ENCODE measurements at places on chromosomes 2 and 18.

- no peak for DNase-seq
These were observed 14.4 kb upstream of the TMEM131 start for GRCh38 chr2:98009887-98010760.

GRCh38 chr18:58967751-58968254 lies 103.1 kb downstream of the ZNF532 start:
- DNase-seq: no peak

GRCh38 chr2:16925145-16925544 lies 259.5 kb upstream of the CYRIA start:
- no peak for DNase-seq

DNA sequence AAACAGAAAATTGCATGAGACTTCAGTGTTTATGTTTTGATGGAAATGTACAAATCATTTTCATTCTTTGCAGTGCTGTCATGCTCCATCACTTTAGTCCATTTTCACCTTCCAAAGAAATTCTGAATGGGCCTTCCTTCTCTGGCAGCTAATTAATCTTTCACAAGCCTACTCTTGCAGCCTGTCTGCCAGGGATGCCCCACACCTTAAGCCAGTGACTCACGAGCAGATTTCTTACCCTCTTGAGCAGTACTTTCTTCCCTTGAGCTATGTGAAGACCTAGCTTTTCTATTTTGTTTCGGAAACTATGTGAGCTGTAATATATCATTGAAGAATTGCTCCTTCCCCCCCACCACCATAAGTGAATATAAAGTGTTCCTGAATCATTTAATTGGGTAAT lies 404.3 kb upstream of the VWC2L start:
- no peak for DNase-seq

- no peak for DNase-seq
These were observed 27.9 kb downstream of the FABP1 start for GRCh38 chr2:88099798-88100488.

GRCh38 chr2:225694664-225695063 lies 295.2 kb downstream of the NYAP2 start:
- DNase-seq: no peak

- DNase-seq: no peak
These were observed 38.9 kb upstream of the TRIM43 start for GRCh38 chr2:95552911-95553310.

DNA sequence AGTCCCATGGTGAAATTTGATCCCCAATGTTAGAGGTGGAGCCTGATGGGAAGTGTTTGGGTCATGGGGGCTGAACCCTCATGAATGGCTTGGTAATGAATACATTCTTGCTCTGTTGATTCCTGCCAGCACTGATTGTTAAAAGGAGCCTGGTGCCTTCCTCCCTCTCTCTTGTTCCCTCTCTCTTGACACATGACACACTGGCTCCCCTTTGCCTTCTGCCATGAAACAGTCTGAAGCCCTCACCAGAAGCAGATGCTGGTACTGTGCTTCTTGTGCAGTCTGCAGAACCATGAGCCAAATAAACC lies 30.6 kb upstream of the EPC2 start:
- DNase-seq: peak; percentile 7

DNA sequence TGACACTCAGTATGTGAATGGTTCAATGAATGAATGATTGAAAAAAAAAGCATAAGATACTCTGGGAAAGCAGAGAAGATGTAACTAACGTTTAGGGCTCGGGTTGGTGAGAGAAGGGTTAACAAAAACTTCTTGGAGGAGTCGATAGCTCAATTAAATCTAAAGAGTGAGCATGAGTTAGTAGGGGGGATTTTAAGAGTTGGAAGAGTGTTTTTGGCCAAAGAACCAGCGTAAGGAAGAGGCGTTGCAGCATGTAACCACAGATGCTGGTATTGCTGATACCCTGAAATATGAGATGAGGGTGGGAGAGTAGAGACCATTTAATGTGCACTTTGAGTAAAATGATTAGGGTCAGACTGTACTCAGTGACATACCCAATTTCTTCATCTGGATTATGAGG lies 14.5 kb downstream of the ARHGAP28 start:
- no peak for DNase-seq

GRCh38 chr2:69639266-69639665 lies 4.3 kb downstream of the AAK1 start:
- no peak for DNase-seq

GRCh38 chr2:101274142-101274541 lies 21.5 kb downstream of the CNOT11 start:
- DNase-seq: no peak

DNA sequence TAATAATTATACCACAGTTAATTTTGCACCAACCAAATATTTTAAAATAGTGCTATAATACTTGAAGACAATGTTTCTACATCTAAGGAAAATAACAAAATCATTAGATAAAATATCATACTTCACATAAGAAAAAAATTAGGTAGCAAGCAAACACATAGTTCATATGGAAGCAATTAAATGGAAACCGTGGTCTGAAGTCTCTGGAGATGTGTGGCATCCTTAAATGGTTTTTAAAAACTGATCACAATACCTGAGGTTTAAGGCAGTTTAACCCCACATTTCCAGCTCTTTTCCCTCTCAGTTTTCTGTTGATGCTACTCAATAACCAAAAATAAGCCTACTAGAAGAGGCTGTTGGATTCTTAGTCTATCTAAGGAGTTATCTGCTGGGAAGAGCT lies 71.3 kb downstream of the ASXL2 start:
- no peak for DNase-seq

GRCh38 chr18:63879709-63880108 lies 7.8 kb upstream of the SERPINB2 start:
- DNase-seq: no peak

DNA sequence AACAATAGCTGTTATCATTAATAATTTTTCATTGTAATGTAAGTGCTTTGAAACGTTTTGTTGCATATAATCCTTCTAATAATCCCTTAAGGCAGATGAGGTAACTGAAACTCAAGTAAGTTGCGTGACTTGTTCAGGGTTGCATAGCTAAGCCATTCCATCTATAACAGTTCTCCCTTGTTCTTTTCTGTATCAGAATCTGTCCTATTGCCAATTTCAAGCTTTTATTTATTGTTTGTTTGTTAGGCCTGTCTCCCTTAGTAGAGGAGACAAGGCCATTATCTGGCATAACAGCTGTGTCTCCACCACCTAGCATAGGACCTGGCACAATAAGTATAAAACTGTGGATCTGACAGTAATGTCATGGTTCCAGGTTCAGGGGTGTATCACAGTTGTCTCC lies 19.4 kb downstream of the BABAM2 start:
- DNase-seq: no peak

- no peak for DNase-seq
These were observed 5.3 kb downstream of the CERS6 start for GRCh38 chr2:168461178-168461941.

DNA sequence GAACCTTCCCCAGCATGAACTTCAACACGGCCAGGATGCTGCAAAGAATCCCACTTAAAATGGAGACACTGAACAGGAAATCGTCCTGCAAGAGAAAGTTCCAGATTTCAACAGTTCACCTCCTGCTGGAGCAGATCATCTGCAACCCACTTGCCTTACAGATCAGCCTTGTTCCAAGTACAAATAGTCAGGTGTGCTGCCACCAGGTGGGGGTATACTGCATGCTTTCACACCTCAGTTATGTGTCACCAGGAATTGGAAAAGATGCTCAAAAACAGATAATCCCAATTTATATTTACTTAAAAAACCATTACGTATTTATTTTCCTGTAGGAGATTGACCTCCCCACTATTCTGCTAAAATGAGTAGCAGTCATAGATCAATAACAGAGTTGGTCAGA lies 212.3 kb downstream of the MGAT5 start:
- DNase-seq: peak; percentile 57

DNA sequence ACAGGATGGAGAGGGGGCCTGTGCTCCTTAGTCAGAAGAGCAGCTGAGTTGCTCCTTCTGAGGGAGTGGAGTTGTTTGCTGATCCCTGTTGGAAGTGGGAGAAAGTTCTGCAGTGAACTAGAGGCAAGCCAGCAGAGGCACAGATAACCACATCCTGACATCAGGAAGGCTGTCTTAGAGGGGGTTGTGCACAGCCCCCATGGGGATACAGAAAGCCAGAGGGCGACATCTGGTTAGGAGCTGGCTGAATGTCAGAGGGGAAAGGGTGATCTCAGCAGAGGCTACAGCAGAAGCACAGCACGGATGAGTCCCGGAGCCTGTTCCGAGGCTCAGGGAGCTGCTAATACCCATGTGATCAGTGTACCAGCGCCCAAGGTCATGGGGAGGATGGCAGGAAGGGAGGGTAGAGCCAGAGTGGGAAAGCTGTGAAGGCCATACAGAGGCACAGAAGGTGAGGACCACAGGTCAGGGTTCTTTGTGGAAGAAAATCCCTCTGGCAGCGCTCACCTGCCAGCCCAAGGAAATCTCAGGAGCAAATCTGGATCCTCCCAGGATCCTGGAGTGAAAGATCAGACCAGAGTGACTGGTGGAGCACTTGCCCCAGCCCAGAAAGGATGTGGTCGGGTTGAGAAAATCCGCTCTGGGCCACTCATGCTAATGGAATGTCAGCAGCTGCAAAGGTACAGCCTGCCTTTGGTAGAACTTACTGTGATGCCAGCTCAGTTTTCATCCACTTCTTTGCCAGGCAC lies 111.8 kb downstream of the STPG4 start:
- DNase-seq: no peak

- no peak for DNase-seq
These were observed 952.4 kb downstream of the EPHA4 start for GRCh38 chr2:220619525-220620220.

DNA sequence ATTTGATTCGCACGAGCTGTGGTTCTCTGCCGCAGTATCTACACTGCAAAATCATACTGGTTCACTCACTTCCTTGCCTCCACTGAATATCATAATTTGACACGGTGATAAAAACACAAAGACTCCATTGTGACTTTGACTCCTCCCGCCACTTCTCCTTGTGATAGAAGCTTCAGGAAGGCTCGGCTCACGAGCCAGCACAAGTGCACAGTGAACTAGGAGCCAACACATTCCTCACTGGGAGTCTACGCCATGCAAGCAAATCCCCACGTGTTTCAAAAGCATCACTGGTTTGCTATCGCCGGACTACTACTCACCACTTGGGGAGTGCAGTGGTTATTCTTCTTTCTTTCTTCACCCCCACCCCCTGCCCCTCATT lies 293.3 kb upstream of the PARD3B start:
- no peak for DNase-seq

GRCh38 chr2:148512501-148512900 lies 132.1 kb upstream of the EPC2 start:
- no peak for DNase-seq

Data from NCI-H748 treated with DMSO at 0.1 percent for 48 hours (cell line).